ENCODE measurements at places on chromosomes 7 and 10.

DNA sequence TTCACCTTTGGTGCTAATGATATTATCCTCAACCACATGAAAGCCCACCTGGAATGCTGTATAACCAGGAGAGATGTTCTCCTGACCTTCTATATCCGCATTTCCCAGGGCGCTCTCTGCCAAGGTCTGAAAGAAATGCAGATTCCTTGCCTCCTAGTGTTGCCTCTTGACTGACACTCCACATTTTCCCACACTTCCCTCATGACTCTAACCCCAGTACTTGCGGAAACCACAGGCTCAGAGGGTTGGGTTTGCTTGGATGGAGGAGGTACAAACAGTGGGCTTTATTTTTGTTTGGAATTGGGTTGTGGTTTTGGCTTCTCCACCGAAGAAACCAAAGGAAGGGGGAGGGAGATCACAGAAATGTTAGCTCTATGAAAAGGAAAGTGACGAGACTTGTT, 222.9 kb upstream of the CELF2 start:
- DNase-seq: no peak

GRCh38 chr7:101857358-101857811, 40.0 kb downstream of the CUX1 start:
- DNase-seq: no peak

GRCh38 chr7:51073171-51073570, 243.4 kb downstream of the COBL start:
- DNase-seq: no peak

DNA sequence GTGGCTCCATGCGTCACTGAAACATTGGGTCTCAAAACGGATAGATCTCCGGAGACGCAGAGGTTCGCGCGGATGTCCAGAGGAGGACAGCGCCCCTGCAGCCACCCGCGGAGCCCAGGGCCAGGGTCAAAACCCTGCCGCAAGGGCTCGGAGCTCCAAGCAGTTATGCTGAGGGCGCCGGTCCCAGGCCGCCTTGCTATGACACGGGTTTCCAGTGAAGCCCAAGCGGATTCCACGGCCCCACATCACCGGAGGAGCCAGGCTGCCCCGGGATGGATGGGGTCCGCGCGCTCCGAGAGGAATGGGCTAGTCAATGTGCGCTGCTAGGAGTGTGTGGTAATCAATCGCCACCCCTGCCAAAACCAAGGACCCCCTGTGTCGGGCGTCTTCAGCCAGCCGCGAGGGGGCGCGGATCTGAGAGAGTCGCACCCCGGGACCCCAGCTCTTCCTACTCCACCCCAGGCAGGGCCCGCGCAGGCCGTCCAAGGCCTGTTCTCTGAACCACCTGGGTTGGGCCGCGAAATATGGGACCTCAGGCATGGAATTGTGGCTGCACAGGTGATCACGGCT, 5.6 kb upstream of the EMX2 start:
- DNase-seq: no peak

GRCh38 chr10:115441907-115442545, 348.9 kb downstream of the ATRNL1 start:
- no peak for DNase-seq

GRCh38 chr10:122021828-122022227, 32.9 kb downstream of the TACC2 start:
- no peak for DNase-seq

DNA sequence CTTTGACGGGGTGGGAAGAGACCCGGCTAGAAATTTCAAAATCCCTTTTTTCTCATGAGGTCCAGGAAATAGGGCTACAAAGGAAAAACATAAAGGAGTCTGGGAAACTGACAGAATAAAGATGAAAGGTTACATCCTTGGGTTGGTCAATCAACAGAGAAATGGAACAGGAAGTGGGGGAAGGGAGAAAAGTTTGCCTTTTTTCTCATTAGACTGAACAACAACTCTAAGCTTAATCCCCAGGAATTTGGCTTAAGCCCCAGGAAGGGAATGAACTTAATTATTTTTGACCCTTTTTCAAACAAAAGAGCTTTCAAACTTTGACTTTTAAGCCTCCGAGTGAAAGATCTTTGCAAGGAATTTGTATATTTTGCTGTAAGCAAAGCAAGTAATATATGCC, 32.7 kb downstream of the LGI1 start:
- no peak for DNase-seq

DNA sequence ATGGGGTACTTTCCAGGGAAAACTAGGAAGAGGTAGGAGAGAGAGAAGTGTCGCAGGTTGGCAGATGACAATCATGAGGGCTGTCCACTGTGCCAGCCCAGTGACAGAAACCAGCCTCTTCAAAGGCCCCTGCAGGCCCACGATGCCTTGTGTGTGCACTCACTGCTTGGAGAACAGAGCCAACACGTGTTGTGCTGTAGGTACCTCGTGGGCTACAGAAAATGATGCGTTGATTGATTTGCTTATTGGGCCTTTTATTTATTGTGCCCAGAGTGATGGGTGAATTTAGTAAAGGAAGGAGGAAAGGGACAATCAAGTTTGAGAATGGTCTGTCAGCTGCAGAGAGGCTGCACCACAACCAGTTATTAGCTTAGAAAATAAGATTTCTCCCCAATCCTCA, 215.1 kb downstream of the PLXNA4 start:
- no peak for DNase-seq

DNA sequence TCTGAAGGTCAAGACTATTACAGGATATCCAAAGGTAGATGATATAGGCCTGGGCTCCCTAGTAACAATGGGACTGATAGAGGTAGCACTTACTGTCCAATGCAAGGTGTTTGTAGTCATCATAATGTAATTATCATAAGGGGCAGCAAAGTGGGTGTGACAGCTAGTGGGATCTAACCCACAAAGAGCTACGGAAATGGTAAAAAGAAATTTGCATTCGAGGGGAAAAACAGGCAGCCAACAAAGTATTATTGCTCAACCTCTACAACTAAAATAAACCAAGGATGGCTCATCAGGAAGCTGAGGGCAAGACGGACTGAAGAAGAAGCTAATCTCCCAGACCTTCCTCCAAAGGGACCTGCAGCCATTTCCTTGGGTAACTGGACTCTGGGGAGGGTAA, 211.0 kb downstream of the WDR11 start:
- DNase-seq: no peak

DNA sequence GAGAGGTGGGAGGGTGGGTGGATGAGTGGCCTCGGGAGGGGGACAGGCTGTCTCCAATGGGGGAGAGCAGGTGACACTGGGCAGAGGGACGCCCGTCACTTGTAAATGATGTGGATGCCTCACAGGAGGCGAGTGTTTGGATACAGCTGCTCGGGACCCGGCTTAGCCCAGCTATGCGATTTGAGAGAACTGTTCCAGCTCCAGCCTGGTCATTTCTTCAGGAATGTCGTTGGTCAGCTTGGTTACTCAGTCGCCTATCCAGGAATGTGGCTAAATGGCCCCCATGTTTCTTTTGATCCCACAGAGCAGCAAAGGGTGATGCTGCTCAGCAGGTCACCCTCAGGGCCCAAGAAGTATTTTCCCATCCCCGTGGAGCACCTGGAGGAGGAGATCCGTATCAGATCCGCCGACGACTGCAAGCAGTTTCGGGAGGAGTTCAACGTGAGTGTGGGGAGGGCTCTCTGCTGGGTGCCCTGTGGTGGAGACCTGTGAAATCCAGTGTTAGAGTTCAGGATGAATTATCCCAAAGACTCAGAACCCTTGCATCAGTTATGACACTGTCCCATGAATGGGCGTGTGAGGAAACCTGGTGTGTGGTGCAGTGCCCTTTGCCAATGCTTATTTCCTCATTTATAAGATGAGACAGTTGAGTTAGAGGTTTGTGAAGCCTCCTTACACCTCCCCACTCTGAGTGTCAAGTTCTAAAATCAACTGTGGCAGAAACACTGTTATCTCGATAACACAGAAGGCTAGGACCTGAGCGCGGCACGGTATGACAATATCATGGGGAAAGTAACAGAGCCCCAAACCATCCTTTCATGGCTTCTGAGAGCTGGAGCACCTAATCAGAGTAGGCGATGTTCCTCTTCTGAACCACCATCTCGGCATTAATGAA, 76.8 kb downstream of the MKI67 start:
- DNase-seq: no peak

DNA sequence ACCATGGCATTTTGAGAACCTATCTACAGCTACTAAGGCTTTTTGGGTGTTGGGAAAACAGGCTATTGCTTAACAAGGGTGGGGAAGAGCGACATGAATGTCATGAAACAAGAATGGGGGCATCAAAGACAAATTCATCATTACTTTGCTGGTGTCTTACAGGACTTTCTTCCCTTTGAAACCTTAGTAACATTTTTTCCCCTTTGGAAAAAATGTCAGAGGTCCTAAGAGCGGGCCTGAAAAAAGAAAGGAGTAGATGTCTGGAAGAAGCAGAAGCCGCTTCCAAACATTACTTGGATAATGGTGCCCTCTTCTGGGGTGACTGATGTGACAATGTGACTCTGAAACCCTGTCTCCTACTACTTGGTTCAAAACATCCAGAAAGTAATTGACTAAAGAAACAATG, 3.8 kb upstream of the DDX50 start:
- DNase-seq: peak; percentile 44

DNA sequence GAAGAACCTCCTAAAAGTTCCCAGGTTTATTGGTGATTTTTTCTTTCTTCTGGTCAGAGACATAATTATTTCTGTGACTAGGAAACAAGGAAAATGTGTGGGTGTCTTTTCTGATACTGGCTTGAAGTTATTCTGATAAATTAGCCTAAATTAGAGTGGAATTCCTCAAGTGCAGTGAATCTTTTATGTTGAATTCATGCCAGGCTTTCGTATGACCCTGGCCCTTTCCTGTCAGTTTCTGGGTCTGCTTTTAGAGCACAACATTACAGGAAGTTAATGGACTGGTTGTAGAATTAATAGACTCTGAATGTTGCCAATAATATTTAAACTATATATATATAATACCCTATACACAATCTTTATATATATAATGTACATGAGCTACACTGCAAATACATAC, 230.6 kb upstream of the KIAA1217 start:
- DNase-seq: no peak

- DNase-seq: no peak
Measured at GRCh38 chr10:775245-776075, 86.0 kb upstream of the DIP2C start.

- no peak for DNase-seq
Measured at GRCh38 chr7:113026941-113027340, 59.7 kb downstream of the GPR85 start.

- DNase-seq: no peak
Measured at GRCh38 chr7:146094356-146094755, 22.2 kb upstream of the CNTNAP2 start.

DNA sequence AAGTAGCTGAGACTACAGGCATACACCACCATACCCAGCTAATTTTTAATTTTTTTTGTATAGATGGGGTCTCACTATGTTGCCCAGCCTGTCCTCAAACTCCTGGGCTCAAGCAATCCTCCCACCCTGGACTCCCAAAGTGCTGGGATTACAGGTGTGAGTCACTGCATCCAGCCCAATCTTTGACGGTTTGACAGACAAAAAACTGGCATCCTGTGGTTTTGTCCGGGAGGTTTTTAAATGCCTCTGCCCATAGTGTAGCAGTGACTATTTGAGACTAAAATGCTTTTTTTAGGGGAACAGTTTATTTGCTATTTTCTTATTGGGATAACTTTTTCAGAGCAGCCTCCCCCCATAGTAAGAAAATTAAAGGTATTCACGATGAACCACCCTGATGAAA, 523.7 kb upstream of the GALNT17 start:
- no peak for DNase-seq

GRCh38 chr10:53957401-53957800, 843.6 kb downstream of the PCDH15 start:
- no peak for DNase-seq

DNA sequence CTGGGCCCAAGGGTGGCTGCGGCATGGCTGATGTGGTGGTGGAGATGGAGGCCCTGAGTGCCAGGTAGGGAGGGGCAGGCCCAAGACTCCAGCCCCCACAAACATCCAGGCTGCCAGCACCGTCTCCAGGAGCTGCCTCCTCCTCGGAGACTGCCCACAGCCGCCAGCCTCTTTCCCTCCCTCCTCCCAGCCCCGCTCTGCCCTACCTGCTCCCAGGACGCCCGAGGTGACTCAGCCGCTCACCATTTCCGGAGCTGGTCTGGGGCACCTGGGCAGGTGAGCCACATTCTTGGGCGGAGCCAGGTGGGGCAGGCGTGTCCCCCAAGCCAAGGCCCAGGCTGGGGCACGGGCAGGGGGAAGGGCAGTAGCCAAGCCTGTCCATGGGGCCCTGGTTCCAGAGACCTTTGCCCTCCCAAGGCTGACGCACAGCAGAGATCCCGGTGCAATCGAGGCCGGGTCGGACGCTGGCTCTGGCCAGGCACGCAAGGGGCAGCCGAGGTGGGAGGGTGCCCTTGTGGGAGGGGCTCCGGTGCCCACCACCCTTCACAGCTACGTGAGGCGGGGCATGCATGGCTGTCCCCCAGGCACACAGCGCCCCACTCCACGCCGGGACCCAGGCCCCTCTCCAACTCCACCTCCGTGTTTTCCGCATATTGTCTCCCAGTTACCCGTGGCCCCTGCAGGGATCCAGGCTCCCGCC, 8.8 kb downstream of the ADAP1 start:
- no peak for DNase-seq

GRCh38 chr7:133910761-133911160, 216.4 kb upstream of the LRGUK start:
- peak; percentile 92 for DNase-seq

GRCh38 chr10:84837877-84838276, 509.5 kb downstream of the CCSER2 start:
- no peak for DNase-seq

- no peak for DNase-seq
Measured at GRCh38 chr10:67011981-67012380, 86.1 kb downstream of the LRRTM3 start.

- DNase-seq: peak; percentile 39
Measured at GRCh38 chr10:127345231-127345965, 149.0 kb upstream of the INSYN2A start.

- DNase-seq: no peak
Measured at GRCh38 chr10:102627291-102627735, 17.0 kb upstream of the TRIM8 start.

GRCh38 chr7:149254181-149254858, 7.7 kb upstream of the ZNF783 start:
- no peak for DNase-seq

DNA sequence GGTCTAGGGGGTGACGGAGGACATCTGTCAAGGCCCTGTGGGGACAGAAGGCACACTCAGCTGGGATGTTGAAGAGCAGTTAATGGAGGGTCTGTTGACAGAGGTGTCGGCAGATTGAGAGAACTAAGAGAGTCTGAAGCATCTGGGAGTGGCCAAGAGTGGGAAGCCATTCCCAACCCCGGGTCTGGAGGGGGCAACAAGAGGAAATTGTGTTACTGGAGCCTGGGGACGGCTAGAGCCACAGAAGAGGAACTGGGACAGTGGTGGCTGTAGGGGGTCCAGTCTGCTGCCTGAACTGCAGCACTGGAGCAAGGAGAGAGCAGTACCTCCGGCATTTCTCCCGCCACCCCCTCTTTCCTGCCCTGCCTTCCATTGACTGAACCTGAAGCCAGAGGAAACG, 136.6 kb downstream of the CHN2 start:
- DNase-seq: no peak

DNA sequence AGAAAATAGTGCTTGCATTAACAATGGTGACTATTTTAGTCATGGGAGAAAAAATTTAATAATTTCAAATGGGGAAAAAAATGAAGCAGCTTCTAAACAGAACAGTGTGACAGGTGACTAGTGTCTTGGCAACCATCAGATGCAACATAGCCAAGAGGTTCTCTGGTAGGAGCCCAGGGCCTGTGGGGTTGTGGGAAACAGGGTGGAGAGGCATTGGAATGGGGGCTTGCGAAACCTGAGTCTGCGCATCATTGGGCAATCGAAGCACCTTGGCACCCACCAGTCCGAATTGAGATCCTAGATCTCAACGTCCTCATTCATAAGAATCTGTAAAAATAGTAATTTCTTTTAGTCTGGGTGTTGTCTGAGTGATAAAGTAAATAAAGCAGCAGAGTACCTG, 19.2 kb upstream of the PARD3 start:
- DNase-seq: no peak

Measured in NCI-H1105 treated with DMSO at 0.1 percent for 48 hours (cell line).